Stomach (tissue), 19 donors: ENCODE measurements at places on chromosomes 5 and 9.
A peak's percentile ranks its signal among the peaks of the same experiment; 100 is the strongest.

DNA sequence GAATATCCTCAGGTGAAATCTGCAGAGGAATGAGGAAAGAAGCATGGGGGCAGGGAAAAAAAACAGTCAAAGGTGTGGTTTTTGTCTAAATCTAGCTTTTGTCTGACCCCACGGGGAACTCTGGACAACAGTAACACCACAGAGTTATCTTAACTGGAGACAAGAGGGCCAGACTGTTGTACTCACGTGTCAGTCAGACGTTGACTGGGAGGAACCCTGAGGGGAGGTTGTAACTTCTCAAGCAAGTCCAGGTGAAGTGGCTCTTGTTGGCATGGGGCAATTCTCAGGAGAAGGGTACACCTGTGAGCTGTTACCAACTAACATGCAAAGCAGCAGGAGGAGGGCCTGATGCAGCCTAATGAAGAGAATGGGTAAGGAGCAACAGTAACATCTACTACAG lies 44.1 kb upstream of the SHISAL2B start:
- no peak overlapping the region for H3K27ac ChIP-seq
- no peak overlapping the region for H3K4me3 ChIP-seq
- no peaks in the 10 kb centered on the region for H3K27me3 ChIP-seq
- no peaks in the 10 kb centered on the region for H3K36me3 ChIP-seq
- DNase-seq: no peak

DNA sequence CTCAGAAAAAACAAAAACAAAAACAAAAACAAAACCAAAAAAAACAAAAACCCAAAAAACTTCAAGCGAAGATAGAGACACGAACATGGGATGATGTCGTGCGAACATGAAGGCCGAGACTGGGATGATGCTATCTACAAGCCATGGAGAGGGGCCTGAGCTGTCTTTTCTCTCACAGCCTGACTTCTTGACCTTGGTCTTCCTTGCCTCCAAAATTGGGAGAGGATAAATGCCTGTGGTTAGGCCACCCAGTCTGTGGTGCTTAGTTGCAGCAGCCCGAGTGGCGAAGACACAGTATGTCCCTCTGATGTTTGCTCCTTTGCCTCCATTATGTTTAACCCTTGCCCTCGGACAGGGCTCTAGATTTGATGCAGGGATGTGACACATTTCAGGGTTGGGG lies 130.4 kb upstream of the BASP1 start:
- DNase-seq: no peak
- no peak overlapping the region for H3K27ac ChIP-seq
- no peaks in the 10 kb centered on the region for H3K4me1 ChIP-seq

GRCh38 chr5:41218929-41219657 lies 5.8 kb upstream of the C6 start:
- H3K27me3 ChIP-seq: no peaks in the 10 kb centered on the region
- H3K4me3 ChIP-seq: no peak overlapping the region
- peak overlapping the region; percentile 40 for H3K27ac ChIP-seq
- DNase-seq: no peak
- no peaks in the 10 kb centered on the region for H3K36me3 ChIP-seq

DNA sequence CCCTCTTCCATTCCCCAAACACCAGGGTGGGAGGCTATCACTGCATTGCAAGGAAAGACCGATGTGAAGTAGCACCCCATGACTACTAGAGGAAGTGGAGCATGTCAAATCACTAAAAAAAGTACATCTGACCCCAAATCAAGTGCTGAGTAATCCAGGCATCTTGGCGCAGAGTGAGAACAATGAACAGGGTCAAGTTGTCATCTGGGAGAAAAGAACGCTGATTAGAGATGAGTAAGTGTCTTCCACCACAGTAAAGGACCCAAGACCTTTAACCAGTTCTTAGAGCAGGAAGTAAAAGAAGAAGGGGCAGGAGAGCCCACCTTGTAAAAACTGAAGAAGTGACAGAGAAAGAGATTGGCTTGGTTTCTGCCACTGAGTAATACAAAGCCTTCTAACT lies 75.0 kb upstream of the RAD23B start:
- no peak overlapping the region for H3K27ac ChIP-seq
- no peaks in the 10 kb centered on the region for H3K27me3 ChIP-seq
- no peak for DNase-seq
- no peaks in the 10 kb centered on the region for H3K36me3 ChIP-seq
- no peaks in the 10 kb centered on the region for H3K4me1 ChIP-seq
- H3K4me3 ChIP-seq: no peak overlapping the region

GRCh38 chr5:54774281-54775170 lies 210.9 kb downstream of the ESM1 start:
- no peaks in the 10 kb centered on the region for H3K36me3 ChIP-seq
- no peaks in the 10 kb centered on the region for H3K27me3 ChIP-seq
- peaks cover 5% of the 10 kb centered on the region for H3K4me1 ChIP-seq
- H3K27ac ChIP-seq: no peak overlapping the region
- H3K4me3 ChIP-seq: no peak overlapping the region
- DNase-seq: peak; percentile 67

GRCh38 chr9:70112981-70113380 lies 69.3 kb downstream of the MAMDC2 start:
- peaks cover 19% of the 10 kb centered on the region for H3K4me1 ChIP-seq
- no peak overlapping the region for H3K27ac ChIP-seq
- no peak for DNase-seq
- H3K36me3 ChIP-seq: peaks cover 34% of the 10 kb centered on the region
- H3K27me3 ChIP-seq: no peaks in the 10 kb centered on the region
- H3K4me3 ChIP-seq: no peak overlapping the region

- DNase-seq: peak; percentile 61
- H3K36me3 ChIP-seq: no peaks in the 10 kb centered on the region
- peak overlapping the region; percentile 76 for H3K4me3 ChIP-seq
These were observed 776 bp downstream of the APBA1 start for GRCh38 chr9:69671311-69671878.

DNA sequence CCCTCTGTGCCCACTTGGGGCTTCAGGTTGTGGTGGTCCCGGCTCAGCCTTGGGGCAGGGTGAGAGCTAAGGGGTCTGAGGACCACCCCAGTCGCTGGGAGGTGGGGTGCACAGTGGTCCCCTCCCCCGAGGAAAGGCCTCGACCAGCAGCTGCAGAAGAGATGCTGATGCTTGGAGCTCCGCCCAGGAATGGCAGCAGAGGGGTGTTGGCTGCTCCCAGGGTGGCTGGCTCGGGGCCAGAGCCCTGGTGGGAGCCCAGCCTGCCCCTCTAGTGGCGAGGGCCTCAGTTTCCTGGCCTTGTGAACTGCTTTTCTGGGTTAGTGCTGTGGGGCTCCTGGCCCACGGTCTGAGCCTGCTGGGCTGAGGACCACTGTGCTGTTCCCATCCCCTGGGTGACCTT lies 1.2 kb downstream of the DIPK1B start:
- peak overlapping the region; percentile 50 for H3K4me3 ChIP-seq
- H3K27ac ChIP-seq: no peak overlapping the region
- H3K36me3 ChIP-seq: no peaks in the 10 kb centered on the region
- DNase-seq: no peak
- H3K27me3 ChIP-seq: peaks cover 6% of the 10 kb centered on the region

DNA sequence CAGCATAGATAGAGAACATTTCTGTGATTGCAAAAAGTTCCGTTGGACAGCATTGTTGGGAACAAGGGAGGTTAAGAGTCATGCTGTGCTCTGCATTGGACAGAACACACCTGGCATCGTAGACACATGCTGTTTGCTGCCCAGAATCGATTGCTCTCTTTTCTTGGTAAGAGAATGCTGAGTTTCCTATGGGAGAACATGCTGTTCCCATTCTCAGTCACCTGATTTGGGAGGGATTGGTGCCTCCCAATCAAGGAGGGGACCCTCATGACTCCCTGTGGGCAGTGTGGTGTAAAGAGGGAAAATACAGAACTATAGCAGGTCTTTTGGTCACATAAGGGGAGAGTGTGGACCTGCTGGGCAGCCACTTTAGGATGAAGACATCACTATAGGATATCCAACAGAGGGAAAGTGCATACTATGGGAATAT lies 555.4 kb upstream of the CLINT1 start:
- no peak for DNase-seq
- H3K4me1 ChIP-seq: no peaks in the 10 kb centered on the region
- no peak overlapping the region for H3K4me3 ChIP-seq
- no peaks in the 10 kb centered on the region for H3K36me3 ChIP-seq
- H3K27ac ChIP-seq: no peak overlapping the region
- H3K27me3 ChIP-seq: no peaks in the 10 kb centered on the region

- no peaks in the 10 kb centered on the region for H3K27me3 ChIP-seq
- no peak for DNase-seq
- H3K4me3 ChIP-seq: no peak overlapping the region
- no peaks in the 10 kb centered on the region for H3K4me1 ChIP-seq
- H3K27ac ChIP-seq: no peak overlapping the region
- H3K36me3 ChIP-seq: no peaks in the 10 kb centered on the region
These were observed 201.8 kb upstream of the SGCD start for GRCh38 chr5:156125118-156125517.

DNA sequence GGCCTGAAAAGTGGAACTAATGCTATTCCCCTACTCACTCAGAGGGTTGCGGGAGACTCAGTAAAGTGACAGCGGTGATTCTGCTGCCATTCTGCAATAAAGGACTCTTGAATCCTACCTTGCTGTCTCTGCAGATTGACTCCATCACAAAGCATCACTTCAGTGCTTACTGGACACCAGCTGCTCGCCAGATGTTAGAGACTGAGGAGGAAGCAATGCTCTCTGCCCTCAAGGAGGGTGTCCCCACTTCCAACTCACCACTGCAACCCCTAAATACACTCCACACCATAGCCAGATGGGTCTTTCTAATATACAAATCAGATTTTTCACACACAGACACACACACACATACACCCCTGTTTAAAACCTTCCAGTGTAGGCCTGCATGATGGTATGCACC lies 21.4 kb downstream of the TTLL11 start:
- H3K27ac ChIP-seq: no peak overlapping the region
- DNase-seq: no peak

GRCh38 chr9:93612796-93613154 lies 36.4 kb downstream of the PHF2 start:
- H3K36me3 ChIP-seq: no peaks in the 10 kb centered on the region
- H3K4me1 ChIP-seq: peaks cover 47% of the 10 kb centered on the region
- H3K27ac ChIP-seq: no peak overlapping the region
- no peak overlapping the region for H3K4me3 ChIP-seq
- no peaks in the 10 kb centered on the region for H3K27me3 ChIP-seq
- DNase-seq: no peak

DNA sequence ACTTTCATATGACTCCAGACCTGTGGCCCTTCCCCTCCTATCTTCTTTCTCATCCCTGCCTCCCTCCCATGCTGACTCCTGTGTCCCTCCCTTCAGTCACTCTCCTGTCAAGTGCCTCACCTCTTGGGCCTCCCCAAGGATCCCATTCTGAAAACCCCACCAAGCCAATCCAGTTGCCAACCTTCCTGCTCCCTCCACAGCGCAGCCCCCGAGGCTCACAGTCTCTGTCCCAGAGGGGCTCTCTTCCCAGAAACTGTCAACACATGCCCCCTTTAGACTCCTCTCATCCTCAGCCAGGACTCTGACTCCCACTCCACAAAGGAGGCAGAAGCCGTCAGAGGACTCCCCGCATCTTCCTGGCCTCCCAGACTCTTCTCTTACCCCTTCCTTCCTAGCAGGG lies 30.8 kb downstream of the ACSL6 start:
- no peak overlapping the region for H3K4me3 ChIP-seq
- H3K27me3 ChIP-seq: no peaks in the 10 kb centered on the region
- H3K4me1 ChIP-seq: no peaks in the 10 kb centered on the region
- no peaks in the 10 kb centered on the region for H3K36me3 ChIP-seq

DNA sequence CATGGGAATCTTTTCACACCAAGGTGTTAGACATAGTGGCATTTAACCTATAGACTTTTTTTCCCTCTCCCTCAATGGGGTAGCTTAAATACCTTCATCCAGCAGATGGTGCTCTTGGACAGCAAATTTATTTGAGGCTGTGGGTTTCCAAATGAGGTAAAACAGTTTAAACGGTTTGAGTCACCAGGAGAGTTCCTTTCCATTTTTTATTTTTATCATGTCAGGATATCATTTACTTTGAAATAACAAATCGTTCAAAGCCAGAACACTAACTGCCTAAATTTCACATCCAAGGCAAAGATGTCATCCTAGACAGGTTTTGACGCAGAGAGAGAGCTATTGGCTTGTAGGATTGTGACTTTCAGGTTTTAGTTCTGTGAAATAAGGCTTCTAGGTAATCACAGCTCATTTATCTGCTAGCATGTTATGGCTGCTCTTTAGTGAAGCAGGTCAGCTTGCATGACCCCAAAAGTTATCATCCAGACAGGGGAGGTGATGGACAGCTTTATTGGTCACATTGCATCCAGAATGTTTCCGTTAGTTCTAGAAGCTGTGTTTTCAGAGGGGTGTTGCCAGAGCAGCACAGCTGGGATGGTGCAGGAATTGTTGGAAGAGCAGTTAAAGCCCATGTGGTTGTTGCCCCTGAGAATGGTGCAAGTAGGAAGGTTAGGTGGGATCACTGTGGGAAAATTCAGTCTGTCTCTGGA lies 69.8 kb downstream of the KDM4C start:
- no peak overlapping the region for H3K27ac ChIP-seq
- DNase-seq: no peak
- peaks cover 27% of the 10 kb centered on the region for H3K36me3 ChIP-seq
- H3K4me3 ChIP-seq: no peak overlapping the region

- no peaks in the 10 kb centered on the region for H3K27me3 ChIP-seq
- H3K4me1 ChIP-seq: no peaks in the 10 kb centered on the region
- no peaks in the 10 kb centered on the region for H3K36me3 ChIP-seq
- no peak overlapping the region for H3K4me3 ChIP-seq
These were observed 17.7 kb upstream of the NRG2 start for GRCh38 chr5:140060816-140061215.

- H3K4me3 ChIP-seq: no peak overlapping the region
- no peaks in the 10 kb centered on the region for H3K27me3 ChIP-seq
- H3K27ac ChIP-seq: peak overlapping the region; percentile 9
- DNase-seq: peak; percentile 79
These were observed 23.9 kb downstream of the C5orf15 start for GRCh38 chr5:133944263-133945185.

GRCh38 chr9:88915916-88916315 lies 75.4 kb upstream of the S1PR3 start:
- no peaks in the 10 kb centered on the region for H3K36me3 ChIP-seq
- no peaks in the 10 kb centered on the region for H3K4me1 ChIP-seq
- H3K27me3 ChIP-seq: no peaks in the 10 kb centered on the region
- DNase-seq: no peak

DNA sequence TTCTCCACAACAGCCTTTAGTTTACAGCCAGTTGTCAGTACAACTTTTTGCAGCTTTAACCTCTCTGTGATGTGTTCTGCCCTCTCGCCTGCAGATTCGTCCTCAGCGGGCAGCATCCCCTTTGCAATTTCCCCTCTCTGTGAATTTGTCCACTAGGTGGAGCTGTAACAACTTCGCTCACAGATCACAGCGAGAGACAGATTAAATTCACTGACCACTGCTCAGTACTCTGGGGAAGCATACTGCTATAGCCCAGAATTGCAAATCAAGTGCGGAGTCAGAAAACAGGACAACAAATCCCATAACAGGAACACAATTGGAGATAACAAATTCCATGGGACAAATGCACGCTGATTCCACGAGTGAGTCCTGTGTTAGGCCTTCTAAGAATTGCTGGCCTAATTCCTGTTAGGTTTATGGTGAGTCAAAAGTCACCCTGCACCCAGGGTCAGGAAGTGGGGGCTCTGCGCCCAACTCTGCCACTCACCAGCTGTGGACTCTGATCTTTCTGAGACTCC lies 2124.9 kb downstream of the MAT2B start:
- H3K4me3 ChIP-seq: no peak overlapping the region
- no peaks in the 10 kb centered on the region for H3K36me3 ChIP-seq
- no peaks in the 10 kb centered on the region for H3K4me1 ChIP-seq
- no peak overlapping the region for H3K27ac ChIP-seq
- DNase-seq: peak; percentile 30
- H3K27me3 ChIP-seq: no peaks in the 10 kb centered on the region
